ENCODE measurements at places on chromosomes 5 and 9.

GRCh38 chr5:95081982-95082381, 202.9 kb downstream of the MCTP1 start:
- no peak for DNase-seq

GRCh38 chr5:126443374-126443851, 20.2 kb downstream of the GRAMD2B start:
- no peak for DNase-seq

- no peak for DNase-seq
These were observed 106.7 kb upstream of the IER5L start for GRCh38 chr9:129284607-129285291.

DNA sequence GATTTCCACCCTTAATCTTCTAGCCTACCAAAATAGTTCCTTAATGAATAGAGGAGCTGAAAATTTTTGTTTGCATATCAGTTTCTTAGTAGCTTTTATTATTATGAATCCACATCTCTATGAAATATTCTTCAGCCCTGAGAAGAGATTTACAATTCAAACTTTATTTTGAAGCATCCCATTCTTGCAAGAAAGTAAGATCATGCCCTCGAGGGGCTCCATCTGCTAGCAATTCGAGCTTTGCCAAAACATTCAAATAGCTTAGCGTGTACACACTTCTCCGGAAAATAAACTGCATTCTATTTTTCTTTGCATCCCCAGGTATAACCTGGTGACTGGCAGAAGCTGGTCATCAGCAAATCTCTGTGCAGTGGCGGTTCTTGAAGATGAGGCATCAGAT, 370.7 kb downstream of the MTRR start:
- DNase-seq: no peak

GRCh38 chr9:130112538-130113151, 58.9 kb downstream of the GPR107 start:
- no peak for DNase-seq

DNA sequence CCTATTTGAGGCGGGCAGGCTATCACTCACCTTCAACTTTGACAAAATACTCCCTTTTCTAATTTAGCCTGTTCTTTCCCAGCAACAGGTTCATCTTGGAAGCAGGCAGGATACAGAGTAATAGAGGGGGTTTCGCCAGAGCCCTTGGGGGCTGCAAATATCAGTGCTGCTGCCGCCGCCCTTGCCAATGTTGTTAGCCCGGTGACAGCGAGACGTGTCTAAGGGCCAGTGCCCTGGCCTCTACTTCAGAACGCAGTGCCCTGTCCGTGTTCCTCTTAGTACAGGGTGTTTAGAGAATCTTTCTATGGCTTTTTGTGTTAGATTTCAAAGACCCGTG, 703 bp downstream of the FAM120AOS start:
- no peak for DNase-seq

DNA sequence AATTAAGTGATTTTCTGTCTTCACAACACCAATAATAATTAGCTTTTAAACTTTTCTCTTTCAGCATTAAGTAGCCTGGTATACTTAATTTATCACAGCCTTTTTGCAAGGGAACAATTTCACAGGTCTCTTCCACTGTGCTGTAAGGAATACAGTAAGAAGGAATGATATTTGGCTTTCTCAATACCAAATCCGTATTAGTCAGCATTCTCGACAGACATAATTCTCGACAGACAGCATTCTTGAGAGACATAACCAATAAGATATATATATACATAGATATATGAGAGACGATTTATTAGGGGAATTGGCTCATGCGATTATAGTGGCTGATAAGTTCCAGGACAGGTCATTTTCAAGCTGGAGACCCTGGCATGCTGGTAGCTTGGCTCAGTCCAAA, 18.0 kb downstream of the PRKAA1 start:
- DNase-seq: no peak

GRCh38 chr9:38671372-38671731, 48.6 kb downstream of the FAM240B start:
- no peak for DNase-seq

GRCh38 chr5:153158608-153159007, 331.9 kb upstream of the GRIA1 start:
- no peak for DNase-seq

DNA sequence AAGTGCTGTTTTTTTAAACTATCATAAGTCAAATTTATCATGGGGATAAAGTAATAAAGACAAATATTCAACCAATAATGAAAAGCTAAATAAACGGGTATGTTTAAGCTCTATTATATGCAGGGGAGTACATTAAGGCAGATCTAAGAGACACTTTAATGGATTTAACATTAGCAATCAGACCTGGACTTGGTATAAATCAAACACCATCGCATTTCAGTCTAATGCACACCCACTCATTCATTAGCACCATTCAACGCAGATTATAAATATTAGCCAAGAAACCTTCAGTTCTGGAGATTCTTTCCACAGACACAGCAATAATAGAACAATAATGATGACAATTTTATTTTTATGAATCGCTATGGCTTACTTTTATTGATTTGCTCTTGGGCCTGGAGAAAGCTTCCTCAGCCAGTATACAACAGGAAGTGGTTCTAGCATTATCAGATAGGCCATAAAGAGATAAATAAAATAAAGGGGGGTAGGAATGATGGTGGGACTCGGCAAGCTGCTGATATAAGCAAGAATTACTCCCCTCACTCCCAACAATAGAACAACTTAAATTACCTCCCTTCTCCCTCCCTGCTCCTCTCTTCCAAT, 172.2 kb downstream of the PSAT1 start:
- DNase-seq: no peak

All from GM18507 (cell line).